ENCODE measurements at places on chromosomes 6 and 20.
A peak's percentile ranks its signal among the peaks of the same experiment; 100 is the strongest.

GRCh38 chr6:159312206-159312605 is 143.0 kb downstream of the FNDC1 start:
- no peak for DNase-seq

DNA sequence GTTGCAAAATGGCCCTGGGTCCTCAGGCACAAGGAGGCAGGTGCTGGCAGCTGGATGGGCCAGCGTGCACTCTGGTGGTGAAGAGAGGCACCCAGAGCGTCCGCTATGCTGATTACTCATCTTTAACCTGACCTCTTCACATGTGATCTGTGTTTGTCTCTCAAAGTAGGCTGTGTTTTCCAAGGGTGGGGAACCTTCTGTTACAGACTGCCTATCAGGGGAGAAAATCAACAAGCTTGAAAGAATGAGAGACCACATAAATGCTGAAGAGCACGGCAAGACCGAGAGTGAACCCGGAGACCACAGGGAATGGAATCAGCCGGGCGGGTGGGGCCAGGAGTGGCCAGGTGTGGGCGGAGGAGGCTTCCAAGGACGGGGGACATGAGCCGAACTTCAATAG is 16.2 kb downstream of the BNIP5 start:
- no peak for DNase-seq

GRCh38 chr20:15760001-15760621 is 813.1 kb downstream of the KIF16B start:
- DNase-seq: no peak

DNA sequence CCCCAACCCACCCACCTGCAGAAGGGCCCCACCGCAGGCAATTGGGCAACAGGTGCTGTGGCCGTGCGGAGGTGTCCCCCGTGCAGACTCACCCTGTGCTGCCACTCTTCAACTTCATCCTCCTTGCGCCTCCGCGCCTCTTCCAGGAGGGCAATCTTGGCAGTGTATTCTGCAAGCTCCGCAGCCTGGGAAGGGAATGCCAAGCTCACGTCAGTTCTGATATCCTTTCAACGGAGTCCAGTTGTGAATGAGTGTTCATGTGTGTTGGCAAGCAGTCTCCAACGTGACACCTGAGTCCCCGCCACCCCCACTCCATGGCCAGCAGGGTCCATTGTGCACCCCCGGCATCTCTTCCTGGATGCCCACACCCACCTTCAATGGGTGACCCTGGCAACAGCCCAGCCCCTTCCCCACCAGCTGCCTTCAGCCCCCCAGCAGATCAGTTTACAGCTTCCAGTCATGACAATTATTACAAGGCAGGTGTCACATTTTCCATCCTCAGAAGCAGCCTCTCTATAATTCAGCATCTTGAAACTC is 49.9 kb downstream of the EZR start:
- DNase-seq: no peak

DNA sequence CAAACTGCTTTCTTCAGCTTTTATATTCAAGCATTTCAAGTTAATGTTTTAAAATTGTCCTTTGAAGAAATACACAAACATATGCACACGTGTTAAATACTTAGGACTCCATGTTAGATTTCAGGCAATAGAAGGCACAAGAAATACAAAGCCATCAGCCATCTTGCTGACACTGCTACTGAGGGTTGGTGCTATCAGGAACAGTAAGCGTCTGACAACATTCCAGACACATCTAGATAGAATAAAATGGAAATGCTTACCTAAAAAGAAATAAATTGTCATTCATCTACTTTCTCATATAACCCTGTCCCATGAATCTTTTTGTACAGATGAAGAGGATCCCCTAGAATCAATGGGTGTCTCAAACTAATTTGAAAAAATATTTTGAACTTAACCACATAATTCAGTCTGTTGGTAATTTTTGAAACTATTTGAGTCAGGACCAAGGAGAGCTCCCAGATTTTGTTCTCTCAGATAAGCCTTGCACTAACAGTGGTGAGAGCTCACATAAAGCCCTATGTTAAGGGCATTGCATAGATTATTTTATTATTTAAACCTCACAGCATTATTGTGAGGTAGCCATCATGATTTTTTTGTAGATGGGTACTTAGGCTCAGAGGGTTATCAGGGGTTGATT is 631.1 kb upstream of the POU3F2 start:
- peak; percentile 12 for DNase-seq

- DNase-seq: peak; percentile 36
Measured at GRCh38 chr20:35947489-35947888, 6.8 kb downstream of the SCAND1 start.

DNA sequence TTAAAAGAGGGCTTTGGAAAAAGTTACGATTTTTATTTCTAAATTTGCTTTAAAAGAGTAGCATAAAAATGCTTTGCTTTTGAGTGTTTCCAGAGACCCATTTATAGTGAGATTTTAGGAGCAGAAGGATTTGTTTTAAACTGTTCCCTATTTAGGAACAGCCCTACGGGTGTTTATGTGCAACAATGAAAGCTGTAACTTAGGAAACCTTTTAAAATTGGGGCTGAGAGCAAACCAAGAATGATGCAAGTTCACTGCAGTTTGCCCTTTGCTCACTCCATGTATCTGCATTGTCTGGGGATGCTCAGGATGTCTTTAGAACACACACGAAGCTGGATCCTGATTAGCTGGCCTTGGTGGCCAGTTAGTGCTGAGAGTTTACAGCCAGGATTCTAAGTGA is 40.9 kb downstream of the GHRH start:
- DNase-seq: no peak

- DNase-seq: no peak
Measured at GRCh38 chr6:3088446-3088845, 20.2 kb downstream of the RIPK1 start.

- no peak for DNase-seq
Measured at GRCh38 chr6:15881150-15881549, 218.3 kb upstream of the DTNBP1 start.

DNA sequence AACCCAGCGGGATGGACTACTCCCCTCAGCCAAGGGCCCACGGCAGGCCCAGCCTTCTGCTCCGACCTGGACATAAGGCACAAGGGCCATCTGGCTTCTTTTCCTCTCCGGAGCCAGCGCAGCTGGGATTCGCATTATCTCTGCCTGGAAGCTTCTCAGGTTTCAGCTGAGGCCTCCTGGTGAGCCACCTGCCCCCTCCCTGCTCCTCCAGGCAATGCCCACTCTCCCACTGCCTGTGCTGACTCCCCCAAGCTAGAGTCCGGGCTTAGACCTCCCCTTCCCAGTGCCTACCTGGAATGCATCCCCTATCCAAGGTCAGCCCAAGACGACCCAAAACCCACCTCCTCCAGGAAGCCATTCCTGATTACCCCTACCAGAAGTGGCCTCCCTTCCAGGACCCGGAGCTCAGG is 60.7 kb downstream of the EZR start:
- DNase-seq: no peak

GRCh38 chr20:46787991-46788762 is 78.7 kb downstream of the SLC2A10 start:
- no peak for DNase-seq

- DNase-seq: no peak
Measured at GRCh38 chr6:74447013-74447412, 751.0 kb downstream of the CD109 start.

- DNase-seq: no peak
Measured at GRCh38 chr6:81451787-81452186, 300.7 kb downstream of the TENT5A start.

GRCh38 chr6:36683656-36684446 is 5.3 kb downstream of the CDKN1A start:
- DNase-seq: no peak

DNA sequence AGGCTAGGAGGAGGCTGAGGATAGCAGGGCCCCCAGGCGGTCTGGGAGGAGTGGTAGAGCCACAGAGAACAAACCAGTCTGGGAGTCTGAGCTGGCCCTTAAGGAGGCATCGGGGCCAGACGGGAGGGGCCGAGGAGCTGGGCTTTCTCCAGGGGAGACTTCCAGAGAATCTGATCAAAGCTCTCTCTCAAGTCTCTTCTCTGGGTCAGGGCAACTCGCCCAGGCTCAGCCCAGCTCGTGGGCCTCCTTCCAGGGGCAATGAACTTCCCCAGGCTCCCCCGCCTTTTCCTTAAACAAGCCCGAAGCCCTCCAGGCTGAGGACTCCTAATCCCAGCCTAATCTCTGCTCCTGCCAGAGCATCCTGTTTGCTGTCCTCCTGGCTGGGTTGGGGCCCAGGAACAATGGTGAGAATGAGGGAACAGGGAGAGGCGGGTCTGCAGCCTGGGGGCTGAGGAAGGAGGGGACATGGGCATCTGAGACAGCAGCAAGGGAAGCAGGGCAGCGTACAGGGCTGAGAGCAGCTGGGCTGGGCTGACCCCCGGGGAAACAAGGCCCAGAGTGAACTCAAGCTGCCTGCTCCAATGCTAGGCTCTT is 173.6 kb downstream of the ANKRD60 start:
- no peak for DNase-seq

GRCh38 chr6:20875369-20875963 is 341.2 kb downstream of the CDKAL1 start:
- peak; percentile 48 for DNase-seq

DNA sequence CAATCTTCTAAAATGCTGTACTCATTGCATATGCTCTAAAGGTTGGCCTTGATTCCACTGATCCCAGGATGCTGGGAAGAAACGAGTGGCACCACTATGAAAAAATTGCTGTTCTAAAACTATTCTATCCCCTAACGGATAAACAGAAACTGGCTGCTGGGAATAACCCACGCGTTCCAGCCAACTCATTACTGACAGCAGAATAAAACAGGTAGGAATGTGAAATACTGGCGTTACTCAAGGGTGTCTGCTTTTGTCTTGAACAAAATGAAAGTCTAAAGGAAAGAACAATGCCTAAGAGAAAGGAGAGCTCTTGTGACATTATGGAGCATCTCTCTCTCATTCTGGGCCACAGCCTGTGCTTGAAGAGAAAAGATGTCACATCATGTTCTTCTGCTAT is 26.1 kb downstream of the GPR63 start:
- no peak for DNase-seq

DNA sequence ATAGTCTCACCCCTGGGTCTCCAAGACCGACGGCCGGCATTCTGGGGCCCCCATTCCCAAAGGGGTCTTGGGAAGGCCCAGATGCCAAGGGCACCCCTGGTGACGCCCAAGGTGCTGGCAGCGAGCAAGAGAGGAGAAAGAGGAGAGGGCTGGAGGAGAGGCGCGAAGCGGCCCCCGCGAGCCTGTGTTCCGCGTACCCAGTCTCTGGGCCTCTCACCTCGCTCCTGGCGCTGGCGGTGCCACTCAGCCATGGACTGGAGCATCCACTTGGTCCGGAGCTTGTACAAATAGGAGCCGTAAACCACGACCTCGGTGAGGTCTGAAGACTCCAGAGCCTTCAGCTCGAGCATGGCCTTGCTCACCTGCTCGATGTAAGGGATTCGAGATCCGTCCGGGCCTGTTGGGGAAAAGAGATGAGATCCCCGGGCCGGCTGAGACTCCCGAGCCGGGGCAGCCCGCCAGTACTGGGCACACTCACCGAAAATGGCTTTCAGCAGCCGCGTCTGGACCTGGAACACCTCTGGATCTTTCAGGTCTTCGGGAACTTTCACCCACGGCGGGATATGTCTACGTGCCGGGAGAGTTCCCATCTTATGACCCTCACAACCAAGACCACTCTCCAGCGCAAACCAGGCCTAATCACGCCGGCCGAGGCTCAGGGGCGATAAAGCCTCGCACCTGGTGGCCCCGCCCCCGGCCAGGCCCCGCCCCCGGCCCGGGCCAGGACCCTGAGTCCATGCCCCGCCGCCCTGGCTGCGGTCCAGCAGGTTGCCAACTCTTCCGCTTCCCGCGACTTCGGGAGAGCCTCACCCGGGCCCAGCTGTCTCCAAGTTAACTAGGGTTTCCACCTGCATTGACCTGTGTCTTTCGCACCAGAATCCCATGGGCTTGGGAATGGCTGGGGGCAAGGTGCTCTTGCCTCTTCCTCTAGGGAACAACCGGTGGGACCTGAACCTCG is at the start of gene DPPA5:
TSS of gene DPPA5 (minus strand) at position 641 of the 958 bp plus-strand sequence. CDS start at position 590, 51 bp downstream.
- no peak for DNase-seq

GRCh38 chr6:36460916-36461315 is 18.1 kb downstream of the KCTD20 start:
- DNase-seq: no peak

DNA sequence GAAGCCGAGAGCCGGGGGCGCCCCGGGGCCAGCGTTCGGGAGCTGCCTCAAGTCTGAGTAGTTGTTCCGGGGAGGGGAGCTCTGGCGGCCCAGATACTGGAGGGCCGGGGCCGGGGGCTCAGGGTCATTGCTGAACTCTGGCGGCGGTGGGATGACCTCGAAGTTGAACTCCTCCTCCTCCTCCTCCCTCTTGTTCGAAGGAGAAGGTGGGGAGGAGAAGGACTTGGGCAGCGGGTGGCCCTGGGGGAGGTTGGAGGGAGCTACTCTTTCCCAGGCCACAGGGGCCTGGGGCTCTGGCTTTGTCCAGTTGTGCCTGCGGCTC is 37.7 kb downstream of the C6orf132 start:
- DNase-seq: no peak

DNA sequence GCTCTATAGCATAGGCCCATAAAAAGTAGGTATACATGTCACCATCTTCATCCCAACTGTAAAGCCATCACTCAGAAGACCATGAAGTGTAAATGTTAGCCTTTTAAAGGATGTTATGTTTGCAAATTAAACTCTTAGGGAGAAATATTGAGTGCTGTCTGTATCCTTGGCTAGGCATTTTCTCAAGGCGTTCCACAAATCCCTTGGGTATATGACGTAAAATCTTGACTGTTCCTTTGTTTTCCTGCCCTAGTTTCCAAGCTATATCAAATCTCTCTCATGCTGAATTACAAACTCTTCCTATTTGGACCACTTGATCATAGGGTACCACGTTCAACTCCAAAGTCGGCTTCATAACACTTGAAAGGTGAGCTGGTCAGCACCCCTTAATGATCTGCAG is 486.2 kb downstream of the HDGFL1 start:
- DNase-seq: no peak

DNA sequence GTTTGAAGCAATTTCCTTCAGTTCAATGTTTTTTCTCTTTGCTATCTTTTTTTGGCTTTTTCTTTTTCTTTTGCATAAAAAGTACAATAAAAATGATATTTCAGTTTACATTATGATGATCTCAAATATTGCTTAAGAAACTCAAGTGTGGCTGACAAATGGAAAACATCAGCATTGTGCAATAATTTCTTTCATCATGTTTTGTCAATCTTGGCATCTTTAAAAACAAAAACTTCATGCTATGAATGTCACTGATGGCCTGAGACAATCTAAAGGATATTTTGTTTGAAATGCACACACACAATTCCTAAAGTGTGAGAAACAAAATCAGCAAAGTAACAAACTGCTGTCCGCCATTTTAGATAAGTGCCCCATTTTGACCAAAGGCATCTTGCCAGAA is 13.9 kb upstream of the MTCL3 start:
- DNase-seq: no peak

- DNase-seq: no peak
Measured at GRCh38 chr6:89032599-89032998, 48.0 kb upstream of the PNRC1 start.

- DNase-seq: no peak
Measured at GRCh38 chr20:17671011-17671410, 11.0 kb downstream of the RRBP1 start.

GRCh38 chr6:94584211-94584610 is 993.1 kb upstream of the MANEA start:
- DNase-seq: no peak
